Type B pancreatic cell (in vitro differentiated cells): ENCODE measurements at places on chromosomes 2 and 18. TPM values are rescaled to one million over a fixed set of nuclear protein-coding genes. Genes with fewer than 3 reads are reported as not detected.

GRCh38 chr2:22499082-22499839 lies 885.7 kb upstream of the KLHL29 start:
- DNase-seq, result no peak

GRCh38 chr2:68414876-68415275 lies 49.8 kb downstream of the PLEK start:
- no peak for DNase-seq

Gene CHRND
- 0.60 TPM in 1 of 2 replicates, not detected in the other for total RNA-seq

Gene ETAA1
- 12.7 and 16.4 TPM in 2 replicates for total RNA-seq
